ENCODE measurements at places on chromosomes 7 and 10.
A peak's percentile ranks its signal among the peaks of the same experiment; 100 is the strongest.

DNA sequence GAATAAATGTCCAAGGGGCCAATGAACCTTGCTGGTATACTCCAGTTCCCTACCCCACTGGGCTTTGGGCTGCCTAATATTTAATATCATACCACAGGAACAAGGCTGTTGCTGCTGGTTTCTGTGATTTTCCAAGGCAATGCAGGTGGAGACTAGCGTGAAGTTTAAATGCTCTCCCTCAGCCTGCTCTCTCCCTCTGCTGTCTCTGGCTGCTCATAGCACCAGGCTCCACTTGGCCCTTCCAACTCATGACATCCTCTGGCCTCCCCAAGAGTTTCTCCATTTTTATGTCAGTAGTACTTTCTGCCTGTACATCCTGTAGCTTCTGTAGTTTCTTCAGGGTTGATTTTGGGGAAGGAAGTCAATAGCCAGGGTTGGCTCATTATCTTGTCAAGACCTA, 103.5 kb downstream of the LHFPL3 start:
- DNase-seq = no peak
- H3K27me3 ChIP-seq = no peaks in the 10 kb centered on the region
- no peak overlapping the region for H3K27ac ChIP-seq
- no peaks in the 10 kb centered on the region for H3K4me1 ChIP-seq
- H3K4me3 ChIP-seq = no peak overlapping the region

- H3K36me3 ChIP-seq = no peaks in the 10 kb centered on the region
- no peak overlapping the region for H3K4me3 ChIP-seq
- no peaks in the 10 kb centered on the region for H3K27me3 ChIP-seq
- DNase-seq = no peak
- no peaks in the 10 kb centered on the region for H3K4me1 ChIP-seq
- H3K27ac ChIP-seq = no peak overlapping the region
Observed at GRCh38 chr7:40221836-40222235, 87.0 kb downstream of the SUGCT start.

GRCh38 chr10:18455086-18455884, 196.1 kb downstream of the NSUN6 start:
- DNase-seq = no peak
- peak overlapping the region; percentile 64 for H3K27ac ChIP-seq
- peaks cover 24% of the 10 kb centered on the region for H3K4me1 ChIP-seq
- no peaks in the 10 kb centered on the region for H3K27me3 ChIP-seq
- H3K36me3 ChIP-seq = no peaks in the 10 kb centered on the region

DNA sequence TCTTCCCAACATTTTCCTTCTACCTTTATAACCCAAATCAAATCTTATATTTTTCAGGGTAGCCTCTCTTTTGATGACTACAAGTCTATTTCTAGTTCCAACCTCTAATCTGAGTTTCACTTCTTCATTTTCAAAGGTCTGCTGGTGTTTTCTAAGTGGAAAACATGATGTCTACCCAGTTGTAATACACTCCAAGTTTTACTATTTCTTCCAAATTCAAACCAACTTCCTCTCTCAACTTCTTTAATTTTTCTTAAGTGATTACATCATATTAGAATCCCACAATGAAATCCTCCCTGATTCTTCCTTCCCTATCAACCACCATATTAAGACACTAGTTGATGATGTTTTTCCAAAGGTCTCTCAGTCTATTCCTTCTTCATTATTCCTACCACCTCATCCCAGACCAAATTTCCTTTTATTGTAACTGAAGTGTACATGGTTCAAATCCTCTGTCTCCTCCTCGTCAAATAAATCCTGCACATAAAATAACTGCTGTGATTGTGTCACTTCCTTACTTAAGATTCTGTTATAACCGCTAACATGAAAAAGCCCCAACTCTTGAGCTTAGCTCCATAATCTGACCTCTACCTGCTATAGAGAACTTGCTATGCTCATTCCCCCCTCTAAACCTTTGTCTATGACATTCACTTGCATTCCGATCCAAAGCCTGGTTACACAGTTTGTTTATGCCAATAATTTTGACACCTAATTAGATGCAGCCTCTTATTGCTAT, 12.7 kb downstream of the TAS2R38 start:
- H3K36me3 ChIP-seq = no peaks in the 10 kb centered on the region
- no peak overlapping the region for H3K27ac ChIP-seq
- H3K4me3 ChIP-seq = no peak overlapping the region
- H3K27me3 ChIP-seq = no peaks in the 10 kb centered on the region
- no peak for DNase-seq

- peaks cover 7% of the 10 kb centered on the region for H3K27me3 ChIP-seq
- no peaks in the 10 kb centered on the region for H3K4me1 ChIP-seq
- H3K4me3 ChIP-seq = no peak overlapping the region
- no peak for DNase-seq
- H3K36me3 ChIP-seq = no peaks in the 10 kb centered on the region
Observed at GRCh38 chr10:117626228-117626627, 83.7 kb downstream of the EMX2 start.

GRCh38 chr7:66207540-66207939, 2.4 kb downstream of the TPST1 start:
- H3K27ac ChIP-seq = no peak overlapping the region
- H3K4me1 ChIP-seq = peaks cover 21% of the 10 kb centered on the region
- DNase-seq = no peak
- H3K36me3 ChIP-seq = no peaks in the 10 kb centered on the region
- H3K27me3 ChIP-seq = peaks cover 34% of the 10 kb centered on the region

DNA sequence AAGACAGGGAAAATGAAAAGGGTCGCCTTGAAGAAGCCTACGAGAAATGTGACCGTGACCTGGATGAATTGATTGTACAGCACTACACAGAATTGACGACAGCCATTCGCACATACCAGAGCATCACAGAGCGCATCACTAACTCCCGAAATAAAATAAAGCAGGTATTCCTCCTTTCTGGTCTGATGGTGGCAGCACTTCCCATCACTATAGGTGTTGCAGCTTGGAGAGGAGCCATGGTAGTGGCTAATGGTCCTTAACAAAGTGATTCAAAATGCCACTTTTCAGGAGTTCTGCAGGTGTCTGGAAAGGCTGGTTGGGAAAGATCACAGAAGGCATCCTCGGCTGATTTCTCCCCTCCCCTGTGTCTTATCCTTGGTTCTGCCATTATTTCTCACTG, 22.1 kb downstream of the EXOC4 start:
- no peak overlapping the region for H3K27ac ChIP-seq
- no peak overlapping the region for H3K4me3 ChIP-seq
- DNase-seq = no peak
- no peaks in the 10 kb centered on the region for H3K27me3 ChIP-seq

DNA sequence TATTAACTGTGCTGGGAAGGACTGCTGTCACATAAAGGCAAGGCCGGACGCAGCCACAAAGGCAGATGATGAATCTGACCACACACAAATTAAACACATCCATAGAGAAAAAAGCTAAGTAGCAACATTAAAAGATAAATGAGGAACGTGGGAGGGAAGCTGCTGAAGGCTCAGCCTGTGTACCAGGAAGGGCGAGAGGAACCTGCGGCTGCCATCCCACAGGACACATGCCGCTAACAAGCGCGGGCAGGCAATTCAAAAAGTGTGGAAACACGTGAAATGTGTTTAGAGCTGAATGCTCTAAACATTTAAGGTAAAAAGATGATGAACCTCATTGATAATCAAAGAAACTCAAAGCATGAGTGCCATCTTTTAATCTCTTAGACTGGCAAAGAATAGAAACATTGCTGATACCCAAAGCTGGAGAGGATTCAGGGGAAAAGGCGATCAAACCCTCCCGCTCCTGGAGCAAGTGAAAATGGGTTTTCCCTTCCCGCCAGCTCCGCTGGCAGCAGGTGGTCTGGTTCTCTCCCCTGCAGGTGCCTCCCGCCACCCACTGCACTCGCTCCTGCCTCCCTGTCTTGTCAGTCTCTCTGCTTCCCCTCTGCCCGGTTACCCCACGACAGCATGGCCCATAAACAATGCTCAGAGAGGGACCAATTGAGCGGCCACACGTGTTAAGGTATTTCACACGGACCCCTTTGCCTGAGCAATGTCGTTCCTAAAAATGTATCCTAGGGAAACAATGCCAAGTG, 4.2 kb downstream of the STK32C start:
- H3K27ac ChIP-seq = no peak overlapping the region
- DNase-seq = no peak
- H3K27me3 ChIP-seq = peaks cover 18% of the 10 kb centered on the region

DNA sequence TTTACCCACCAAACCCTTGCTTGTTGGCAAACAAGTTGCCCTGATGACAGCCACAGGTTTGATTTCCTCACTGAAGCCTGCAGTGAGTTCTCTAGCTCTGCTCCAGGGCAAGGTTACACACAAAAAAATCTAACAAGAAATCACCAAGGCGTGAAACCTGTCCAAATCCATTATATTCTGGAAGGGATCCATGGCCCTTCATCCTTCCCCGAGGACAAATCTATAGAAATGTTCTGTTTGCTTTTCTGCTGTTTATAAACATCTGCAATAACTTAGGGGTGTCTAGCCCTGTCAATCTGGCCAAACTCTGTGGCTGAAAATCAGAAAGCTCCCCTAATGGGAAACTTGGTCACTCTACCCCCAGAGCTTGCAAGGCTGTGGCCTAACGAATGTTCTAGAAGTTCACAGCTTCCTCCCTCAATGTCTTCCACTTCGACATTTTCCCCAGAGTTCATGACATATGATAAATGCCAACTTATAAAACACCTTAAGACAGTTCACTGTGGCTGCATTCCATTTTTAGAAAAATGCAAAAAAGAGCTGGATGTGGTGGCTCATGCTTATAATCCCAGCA, 164.5 kb downstream of the PRPF18 start:
- no peaks in the 10 kb centered on the region for H3K4me1 ChIP-seq
- H3K27ac ChIP-seq = no peak overlapping the region
- no peaks in the 10 kb centered on the region for H3K36me3 ChIP-seq
- no peak overlapping the region for H3K4me3 ChIP-seq
- DNase-seq = no peak

DNA sequence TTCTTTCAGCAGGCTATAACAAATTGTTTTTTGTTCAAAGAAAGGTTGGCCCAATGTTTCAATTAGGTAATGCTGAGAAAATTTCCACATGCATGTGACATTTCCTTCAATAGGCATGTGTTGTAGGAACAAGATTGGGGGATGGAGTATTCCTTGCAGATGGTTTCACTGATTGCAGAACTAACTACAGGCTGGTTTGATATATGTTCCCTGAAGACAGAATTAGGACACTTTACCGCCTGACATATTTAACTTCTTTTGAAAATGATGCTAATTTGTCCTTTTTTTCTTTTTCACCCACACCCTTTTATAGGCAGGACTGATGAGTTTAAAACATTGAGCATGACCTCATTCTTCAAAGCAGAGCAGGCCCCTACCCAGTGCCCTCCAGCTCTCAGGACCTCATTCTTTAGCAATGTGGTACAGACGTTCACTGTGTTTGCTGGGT, 163.3 kb downstream of the CPED1 start:
- no peak overlapping the region for H3K27ac ChIP-seq
- no peaks in the 10 kb centered on the region for H3K36me3 ChIP-seq
- H3K27me3 ChIP-seq = peaks cover 2% of the 10 kb centered on the region
- no peaks in the 10 kb centered on the region for H3K4me1 ChIP-seq
- no peak overlapping the region for H3K4me3 ChIP-seq
